IPS DF 19.7 (cell line): ENCODE measurements at places on chromosomes 4 and X.

DNA sequence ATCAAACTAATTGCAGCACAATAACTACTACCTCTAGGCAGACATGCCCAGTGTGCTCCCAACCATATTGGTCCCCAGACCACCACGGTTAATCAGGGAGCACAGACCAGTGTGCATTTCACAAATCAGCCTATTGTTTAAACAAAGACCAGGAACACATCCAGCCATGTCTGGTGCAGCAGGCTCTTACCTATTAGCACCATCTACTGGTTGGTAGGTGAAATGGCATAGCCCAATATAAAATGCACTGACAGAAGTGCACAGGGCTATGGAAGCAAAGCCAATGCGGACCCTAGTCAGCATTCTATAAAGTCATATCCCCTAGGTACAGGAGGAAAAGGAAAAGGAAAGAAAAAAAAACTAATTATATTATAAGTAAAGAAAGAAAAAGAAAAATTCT lies 15.5 kb upstream of the CYLC1 start:
- DNase-seq, result peak; percentile 1

DNA sequence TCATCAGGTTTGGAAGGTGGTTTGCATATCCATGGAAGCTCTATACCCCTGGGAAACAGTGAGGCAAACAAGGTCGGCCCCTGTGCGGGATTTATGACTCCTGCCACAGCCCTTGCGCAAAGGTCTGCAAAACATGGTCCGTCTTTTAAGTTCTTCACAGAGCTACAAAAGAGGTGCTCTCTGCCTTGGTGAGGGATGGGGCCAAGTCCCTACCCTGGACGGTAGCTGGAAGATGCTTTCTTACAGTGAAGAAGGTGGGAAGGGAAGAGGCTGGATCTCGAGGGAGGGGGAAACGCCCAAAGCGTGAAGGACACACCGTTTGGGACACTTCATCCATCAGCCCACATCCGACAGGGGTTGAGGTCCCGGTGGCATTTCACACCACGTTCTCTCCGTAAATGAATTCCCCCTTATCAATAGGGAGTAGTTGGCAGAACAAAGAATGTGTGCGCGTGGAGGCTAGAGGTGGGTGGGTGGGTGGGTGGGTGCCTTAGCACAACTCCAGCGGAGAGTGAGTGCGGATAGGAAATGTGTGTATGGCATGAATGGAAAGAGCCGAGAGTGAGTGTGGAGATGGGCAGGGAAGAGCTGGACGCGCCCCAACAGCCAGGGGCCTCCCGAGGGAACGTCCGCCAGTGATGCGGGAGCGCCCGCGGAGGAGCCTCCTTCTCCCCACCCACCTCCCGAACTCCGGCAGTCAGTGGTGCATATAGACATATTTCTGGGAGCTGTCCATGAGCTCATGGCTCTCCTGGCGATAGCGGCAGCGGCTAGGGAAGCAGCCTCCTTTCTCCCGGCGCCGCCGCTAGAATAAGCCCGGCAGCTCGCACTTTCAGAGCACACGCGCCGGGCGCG lies 68.3 kb downstream of the LARP7 start:
- DNase-seq, result no peak

DNA sequence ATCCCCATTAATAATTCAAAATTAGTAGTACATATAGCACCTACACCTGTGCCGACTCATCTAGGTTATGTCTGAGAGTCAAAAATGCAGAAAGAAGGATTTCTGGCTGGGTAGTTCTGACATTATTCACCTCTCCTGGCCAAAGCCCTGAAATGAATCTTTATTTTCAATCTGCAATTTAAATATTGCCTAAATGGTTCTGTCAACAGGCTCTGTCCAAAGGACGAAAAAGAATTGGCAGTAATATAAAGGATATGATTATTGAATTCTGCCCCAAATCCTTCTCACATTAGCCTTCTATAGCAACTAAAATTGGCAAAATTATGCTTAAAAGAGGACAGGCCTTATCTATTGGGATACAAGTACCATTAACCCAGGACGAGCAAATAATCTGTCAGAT lies 86.9 kb upstream of the SPANXN4 start:
- DNase-seq, result no peak

GRCh38 chr4:17934286-17934685 lies 87.3 kb downstream of the LCORL start:
- no peak for DNase-seq

GRCh38 chr4:54359919-54360650 lies 131.0 kb downstream of the PDGFRA start:
- DNase-seq, result no peak
